ENCODE measurements at places on chromosomes 1 and 21.

- DNase-seq: no peak
Measured at GRCh38 chr1:233478611-233479010, 135.3 kb upstream of the KCNK1 start.

DNA sequence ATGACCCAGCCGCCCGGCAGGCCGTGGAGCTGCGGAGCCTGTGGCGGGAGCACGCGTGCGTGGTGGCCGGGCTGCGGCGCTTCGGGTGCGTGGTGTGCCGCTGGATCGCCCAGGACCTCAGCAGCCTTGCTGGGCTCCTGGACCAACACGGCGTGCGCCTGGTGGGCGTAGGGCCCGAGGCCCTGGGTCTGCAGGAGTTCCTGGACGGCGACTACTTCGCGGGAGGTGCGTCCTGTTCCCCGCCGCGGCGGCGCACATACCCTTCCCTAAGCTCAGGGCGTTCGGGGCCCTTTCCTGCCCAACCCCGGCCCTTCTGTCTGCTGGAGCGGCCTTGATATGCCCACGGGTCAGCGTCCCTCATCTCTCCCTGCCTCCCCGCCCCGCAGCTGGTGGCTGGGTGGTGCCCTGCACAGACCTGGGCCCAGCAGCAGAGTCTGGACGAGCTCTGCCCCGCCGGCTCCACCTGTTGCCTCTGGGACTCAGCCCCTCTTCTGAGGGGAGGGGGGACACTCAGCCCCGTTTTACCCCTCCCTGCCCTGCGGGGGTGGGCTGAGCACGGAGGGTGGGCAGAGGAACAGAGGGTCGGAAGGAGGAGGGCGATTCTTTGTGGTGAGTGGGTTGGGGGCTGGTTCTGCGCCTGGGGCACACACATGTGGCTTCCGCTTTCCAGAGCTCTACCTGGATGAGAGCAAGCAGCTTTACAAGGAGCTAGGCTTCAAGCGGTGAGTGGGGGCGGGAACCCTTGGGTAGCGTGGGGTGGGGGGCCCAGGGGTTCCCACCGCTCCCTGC, 688 bp downstream of the PRXL2B start:
- no peak for DNase-seq

DNA sequence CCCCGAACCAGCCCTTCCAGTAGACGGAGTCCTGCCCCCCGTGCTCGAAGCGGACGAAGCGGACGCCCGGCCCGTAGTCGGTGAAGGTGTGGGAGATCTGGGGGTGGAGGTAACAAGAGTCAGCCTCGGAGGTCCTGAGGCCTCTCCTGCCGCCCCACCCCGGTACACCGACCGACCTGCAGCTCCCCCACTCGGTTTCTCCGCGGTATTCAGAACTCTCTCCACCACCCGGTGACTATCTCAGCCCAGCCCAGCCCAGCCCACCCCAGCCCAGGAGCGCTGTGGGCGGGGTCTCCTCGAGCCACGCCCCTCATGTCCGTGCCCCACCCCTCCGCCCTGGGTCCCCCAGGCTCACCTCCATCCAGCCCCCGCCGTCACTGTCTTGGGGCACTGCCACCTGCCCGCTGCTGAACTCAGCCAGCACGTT, 5.5 kb downstream of the FBXO2 start:
- DNase-seq: no peak

- no peak for DNase-seq
Measured at GRCh38 chr1:28028873-28029654, 59.3 kb downstream of the EYA3 start.

DNA sequence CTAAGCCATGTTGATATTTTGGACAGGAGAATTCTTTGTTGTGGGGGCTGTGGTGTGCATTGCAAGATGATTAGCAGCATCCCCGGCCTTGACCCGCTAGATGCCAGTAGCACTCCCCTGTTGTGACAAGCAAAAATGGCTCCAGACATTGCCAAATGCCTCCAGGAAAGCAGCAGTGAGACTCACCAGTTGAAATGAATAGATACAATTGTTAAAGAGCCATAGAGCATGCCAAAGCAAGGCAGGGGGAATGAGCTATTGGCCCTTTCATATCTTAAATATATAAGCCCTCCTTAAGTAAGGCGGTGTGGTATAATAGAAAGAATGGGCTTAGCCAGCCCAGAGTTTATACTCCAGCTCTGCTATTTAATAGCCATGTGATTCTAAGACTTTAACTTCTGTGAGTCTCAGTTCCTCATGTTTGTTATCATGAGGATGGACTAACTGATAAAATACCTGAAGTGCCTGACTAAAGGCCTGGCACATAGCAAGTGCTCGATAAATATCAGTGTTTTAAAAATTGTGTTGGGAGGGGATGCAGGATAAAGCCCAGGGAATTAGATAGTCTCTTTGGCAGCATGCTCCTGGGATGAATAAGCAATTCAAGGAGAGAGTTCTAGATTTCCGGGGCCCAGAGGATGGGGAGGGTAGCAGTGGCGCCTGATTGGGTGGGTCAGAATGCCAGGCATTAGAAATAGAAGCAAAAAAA, 21.1 kb upstream of the RGS4 start:
- no peak for DNase-seq

DNA sequence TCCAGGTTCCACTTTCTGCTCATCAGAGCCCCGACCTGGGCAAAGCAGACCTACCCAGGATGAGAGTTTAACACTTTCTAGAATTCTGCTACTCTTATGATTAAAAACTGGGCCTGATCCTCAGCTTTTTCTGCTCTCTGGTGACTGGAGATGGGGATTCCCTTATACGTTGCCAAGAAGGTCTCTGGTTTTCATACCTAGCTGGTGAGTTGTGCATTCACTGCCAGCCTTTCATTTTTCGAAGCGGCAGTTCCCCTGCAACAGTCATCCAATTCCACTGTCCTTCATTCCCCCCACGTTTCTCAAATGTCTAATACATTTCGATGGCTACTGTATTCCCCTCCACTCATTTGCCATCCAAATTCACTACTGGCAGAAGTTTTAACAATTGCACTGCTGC, 135.3 kb downstream of the ADSS2 start:
- no peak for DNase-seq

GRCh38 chr1:100075773-100076172, 57.0 kb downstream of the SASS6 start:
- no peak for DNase-seq

DNA sequence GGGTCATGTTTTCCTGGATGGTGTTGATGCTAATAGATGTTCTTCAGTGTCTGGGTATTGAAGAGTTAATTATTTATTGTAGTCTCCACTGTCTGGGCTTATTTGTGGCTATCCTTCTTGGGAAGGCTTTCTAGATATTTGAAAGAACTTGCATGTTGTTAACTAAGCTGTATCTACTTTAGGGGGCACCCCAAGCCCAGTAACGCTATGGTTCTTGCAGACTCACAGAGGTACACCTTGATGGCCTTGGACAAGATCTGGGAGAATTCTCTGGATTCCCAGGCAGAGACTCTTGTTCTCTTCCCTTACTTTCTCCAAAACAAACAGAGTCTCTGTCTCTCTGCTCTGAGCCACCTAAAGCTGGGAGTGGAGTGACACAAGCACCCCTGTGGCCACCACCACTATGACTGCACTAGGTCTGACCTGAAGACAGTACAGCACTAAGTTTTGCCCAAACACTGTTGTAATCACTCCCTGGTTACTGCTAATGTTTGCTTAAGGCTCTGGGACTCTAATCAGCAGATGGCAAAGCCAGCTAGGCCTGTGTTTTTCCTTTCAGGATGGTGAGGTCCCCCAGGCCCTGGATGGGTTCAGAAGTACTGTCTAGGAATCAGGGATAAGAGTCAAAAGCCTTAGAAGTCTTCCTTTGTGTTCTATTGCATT, 76.5 kb upstream of the C1orf21 start:
- no peak for DNase-seq

- peak; percentile 39 for DNase-seq
Measured at GRCh38 chr1:103525114-103525606, 339 bp upstream of the RNPC3 start.

DNA sequence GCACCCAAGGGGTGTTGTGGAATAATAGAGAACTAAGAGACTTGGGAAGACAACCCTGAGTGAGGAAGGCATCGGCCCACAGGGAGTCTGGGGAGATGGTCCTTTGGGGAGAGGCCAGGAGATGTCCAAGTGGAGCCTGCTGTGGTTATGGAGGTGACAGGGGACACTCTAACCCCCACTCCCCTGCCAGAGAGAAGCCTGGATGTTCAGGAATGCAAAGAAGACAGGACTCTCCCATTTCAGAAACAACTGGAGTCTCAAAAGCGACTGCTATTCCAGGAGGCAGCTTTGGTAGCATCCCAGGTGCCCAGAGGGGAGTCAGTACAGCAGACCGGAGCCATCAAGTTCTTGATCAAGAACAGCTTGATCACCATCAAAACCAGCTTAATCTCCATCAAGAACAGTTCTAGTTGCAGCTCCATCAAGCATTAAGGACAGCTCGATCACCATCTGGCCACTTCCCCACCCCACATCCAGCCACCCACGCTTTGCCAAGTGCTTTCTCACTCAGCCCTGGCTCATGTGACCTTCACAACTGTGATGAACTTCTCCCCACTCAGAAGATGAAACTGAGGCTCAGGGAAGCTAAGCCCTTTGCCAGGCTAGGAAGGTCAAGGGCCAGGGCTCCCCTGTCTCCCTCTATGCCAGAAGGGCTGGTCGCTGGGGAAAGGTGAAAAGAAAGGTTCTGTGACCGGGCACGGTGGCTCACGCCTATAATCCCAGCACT, 743 bp downstream of the CD52 start:
- DNase-seq: no peak

- DNase-seq: no peak
Measured at GRCh38 chr1:181659321-181659957, 176.1 kb downstream of the CACNA1E start.

DNA sequence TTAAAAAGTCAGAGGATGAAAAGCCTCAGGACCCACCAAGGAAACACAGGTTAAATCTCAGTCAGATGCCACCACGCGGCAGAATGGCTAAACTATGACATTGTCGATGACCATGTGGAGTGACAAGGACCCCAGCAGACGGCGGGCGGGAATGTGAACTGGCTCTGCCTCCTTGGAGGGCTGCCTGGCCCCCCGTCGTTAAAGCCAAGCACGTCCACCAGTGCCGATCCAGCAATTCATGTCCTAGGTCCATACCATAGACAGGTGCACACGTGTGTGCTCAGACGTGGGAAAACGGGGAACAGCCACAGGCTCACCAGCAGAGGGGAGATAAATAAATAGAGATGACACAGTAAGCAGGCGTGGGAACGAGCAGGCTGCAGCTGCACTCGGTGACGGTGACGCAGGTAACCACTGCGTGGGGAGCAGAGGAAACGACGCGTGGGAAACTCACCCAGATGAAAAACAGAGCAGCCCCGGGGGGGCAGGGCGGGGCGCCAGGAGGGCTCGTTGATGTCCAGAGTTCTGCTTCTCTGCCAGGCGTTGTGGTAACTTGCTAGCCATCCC, 28.3 kb upstream of the PCBP3 start:
- no peak for DNase-seq

DNA sequence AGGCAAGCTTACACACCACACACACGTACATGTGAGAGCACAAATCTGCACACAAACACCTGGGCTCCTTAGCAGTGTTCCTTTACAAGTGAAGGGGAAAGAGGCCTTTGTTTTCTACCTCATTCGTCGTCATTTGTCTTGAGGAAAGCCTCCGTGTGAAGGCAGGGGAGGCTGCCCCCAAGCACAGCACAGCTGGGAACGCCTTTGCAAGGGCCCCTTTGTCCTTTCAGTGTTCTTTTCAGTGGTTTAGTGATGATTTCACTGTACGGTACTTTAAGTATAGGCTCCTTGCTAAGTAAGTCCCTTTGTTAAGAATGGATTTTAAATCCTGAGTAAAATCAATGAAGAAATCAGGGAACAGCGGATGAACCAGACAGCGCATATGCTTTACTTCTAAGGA, 94.1 kb downstream of the PGBD5 start:
- DNase-seq: no peak

DNA sequence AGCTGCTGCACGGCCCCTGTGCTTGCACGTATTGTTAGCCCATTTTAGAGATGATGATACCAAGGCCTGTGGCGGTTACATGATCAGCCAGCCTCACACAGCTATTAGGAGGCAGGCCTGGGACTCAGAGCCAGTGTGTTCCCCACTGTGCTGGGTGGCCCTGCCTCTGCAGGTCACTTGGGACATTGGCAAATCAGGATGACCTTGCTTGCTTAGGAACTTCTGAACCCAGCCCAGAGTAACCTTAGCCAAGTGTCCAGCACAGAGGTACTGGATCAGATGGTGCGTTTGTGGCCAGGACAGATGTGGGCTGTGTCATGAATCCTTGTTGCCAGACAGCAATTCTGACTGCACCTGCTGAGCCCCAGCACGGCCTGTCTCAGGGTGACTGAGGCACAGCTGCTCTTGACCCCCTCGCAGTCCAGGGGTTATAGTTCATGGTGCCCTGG, 28.1 kb downstream of the LDLRAP1 start:
- DNase-seq: no peak

GRCh38 chr1:169133801-169134502, 27.5 kb downstream of the ATP1B1 start:
- no peak for DNase-seq

- no peak for DNase-seq
Measured at GRCh38 chr1:235892734-235893413, 26.2 kb upstream of the LYST start.

DNA sequence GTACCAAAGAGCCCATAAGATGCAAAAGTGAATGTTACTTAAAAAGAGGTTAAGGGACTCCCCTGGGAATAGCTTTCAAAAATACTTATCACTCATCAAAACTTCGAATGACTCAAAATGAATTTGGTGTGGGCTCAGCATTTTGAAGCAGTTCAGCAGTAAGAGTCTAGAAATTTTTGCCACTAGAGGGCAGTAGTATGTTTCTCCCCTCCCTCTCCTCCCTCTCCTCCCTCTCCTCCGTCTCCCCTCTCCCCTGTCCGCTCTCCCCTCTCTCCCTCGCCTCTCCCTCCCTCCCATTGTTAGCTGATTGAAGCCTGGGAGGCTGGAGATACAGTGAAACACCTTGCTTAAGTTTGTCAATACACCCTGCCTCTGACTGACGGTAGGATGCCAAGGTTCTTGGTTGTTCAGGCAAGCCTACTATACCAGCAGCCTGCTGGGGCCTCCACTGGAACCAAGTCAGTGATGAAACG, 70.8 kb upstream of the TENT5C start:
- DNase-seq: no peak

GRCh38 chr21:34027721-34028461, 45.5 kb upstream of the MRPS6 start:
- no peak for DNase-seq

DNA sequence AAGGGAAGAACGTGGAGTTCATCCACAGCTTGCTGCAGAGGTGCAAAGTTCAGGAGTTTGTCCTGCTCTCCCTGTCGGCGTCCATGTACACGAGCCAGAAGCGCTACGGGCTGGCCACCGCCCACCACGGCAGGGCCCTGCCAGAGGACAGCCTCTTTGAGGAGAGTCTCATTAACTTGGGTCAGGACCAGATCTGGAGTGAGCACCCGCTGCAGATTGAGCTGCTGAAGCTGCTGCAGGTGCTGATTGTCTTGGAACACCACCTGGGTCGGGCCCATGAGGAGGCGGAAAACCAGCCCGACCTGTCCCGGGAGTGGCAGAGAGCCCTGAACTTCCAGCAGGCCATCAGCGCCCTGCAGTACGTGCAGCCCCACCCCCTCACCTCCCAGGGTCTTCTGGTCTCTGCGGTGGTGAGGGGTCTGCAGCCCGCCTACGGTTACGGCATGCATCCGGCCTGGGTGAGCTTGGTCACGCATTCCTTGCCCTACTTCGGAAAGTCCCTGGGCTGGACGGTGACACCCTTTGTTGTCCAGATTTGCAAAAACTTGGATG, 73.8 kb upstream of the MORC3 start:
- no peak for DNase-seq

- no peak for DNase-seq
Measured at GRCh38 chr21:35171385-35171784, 122.3 kb upstream of the RUNX1 start.

Data from esophagus squamous epithelium (tissue), 5 donors.